ENCODE measurements at places on chromosomes 2 and 18.

DNA sequence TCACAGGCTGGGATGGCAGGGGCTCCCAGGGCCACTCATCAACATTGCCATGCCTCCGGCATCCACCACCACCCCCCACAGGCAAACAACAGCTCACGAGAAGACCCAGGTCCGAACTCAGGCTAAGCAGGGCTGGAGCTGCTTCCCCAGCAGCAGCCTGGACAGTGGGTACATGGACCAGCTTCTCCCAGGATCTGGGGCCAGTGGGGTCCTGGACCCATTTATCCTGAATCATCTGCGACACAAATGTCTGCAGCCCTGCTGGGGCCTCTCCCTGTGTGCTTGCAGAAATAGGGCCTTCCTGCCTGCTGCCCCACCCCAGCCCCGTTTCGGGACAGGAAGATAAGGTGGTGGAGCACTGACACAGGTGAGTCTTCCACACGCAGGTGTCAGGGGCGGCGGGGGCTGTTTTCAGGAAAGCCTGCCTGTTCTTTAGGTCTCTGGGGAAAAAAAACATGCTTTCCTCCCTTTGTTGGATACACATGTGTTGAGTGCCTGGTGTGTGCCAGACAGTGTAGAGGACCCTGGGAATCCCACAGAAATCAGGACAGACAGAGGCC is 4.5 kb downstream of the PRLH start:
- no peak for DNase-seq

DNA sequence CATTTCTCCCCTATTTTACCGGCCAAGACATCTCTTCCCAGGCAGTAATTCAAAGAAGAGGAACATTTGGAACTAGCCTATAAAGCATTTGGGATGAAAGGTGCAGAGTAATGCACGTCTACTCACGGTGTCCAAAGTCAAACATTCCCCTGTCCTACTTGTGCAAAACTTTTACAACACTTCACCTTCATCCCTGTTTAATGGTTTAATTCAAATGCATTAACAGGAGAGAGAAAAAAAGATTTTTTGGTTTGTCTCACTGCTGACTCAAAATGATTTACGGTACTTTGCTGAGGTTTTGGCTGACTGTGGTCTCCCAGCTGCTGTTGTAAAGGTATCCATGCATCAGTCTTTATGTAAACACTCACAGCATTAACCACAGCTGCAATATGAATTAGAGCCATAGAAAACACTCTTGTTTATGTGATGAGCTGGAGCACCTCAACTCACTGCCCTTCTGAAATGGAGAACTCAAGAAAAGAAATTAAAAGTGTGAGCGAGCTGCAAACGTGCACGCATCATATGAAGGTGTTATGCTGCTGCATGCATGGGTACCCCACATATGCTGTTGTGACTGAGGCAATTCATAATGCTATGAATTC is 220.5 kb downstream of the PIEZO2 start:
- no peak for DNase-seq

- DNase-seq: no peak
Measured at GRCh38 chr2:66436581-66437001, 1.7 kb downstream of the MEIS1 start.

- no peak for DNase-seq
Measured at GRCh38 chr2:208222351-208222750, 32.5 kb downstream of the IDH1 start.

DNA sequence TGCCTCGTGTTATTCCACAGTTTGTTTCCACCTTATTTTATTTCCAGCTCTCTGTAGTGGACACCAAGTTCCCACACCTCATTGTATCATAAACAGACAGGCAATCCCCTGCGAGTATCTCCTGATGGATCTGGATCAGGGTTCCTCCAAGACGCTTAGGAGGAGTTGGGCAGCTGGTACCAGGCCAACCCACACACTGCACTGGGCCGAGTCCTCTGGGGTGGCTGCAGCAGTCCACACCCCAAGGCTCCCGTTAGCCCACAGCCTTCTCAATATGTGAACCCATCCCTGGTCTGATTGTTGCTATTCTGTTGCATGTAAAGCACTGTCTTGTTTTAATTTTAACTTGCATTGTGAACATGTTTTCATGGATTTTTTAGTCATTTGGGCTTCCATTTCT is 178.8 kb upstream of the RAB6C start:
- no peak for DNase-seq

GRCh38 chr18:61889541-61889940 is 3.3 kb downstream of the RNF152 start:
- no peak for DNase-seq

DNA sequence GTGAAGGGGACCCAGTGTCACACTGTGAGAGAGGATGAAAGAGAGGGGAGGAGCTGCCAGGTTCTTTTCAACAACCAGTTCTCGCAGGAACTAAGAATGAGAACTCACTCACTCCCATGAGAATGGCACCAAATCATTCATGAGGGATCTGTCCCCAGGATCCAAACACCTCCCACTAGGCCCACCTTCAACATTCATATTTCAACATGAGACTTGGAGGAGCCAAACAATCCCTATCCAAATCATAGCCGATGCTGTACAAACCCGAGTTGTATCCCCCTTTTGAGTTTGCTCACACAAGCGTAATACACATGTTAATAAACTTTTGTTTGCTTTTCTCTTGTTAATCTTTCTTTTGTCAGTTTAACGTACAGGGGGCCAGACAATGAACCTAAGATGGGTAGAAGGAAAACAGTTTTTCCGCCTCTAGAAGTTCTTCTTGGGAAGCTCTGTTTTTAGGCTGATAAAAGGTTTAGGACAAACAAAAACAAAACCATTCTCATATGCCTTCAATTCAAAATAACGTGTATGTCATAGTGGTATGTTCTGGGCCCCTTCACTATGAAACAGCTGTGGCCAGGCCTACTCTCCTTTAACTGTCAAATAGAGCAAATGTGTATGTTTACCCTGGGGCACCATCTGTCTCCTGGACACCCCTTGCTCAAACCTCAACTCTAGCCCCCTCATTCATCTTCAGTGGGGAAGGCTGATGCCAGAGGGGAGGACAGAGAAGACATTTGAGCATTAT is 9.1 kb upstream of the TMEM37 start:
- no peak for DNase-seq

DNA sequence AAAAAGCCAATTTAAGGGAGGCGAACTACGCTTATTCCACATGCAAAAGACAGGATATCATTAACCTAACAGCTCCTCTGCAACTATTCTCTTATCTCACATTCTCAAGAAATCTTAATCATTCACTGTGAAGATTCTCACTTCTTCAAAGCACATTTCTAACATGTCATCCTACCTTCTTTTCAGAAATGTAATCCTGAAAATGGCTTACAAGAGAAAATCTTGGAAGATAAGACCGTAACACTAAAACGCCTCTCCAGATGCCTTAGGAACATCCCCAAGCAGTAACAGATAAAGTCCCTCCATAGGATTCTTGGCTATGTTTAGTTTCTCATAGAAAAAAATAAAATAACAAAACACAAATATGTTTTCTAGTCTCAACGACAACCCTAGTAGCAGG is 373.9 kb upstream of the CNTNAP5 start:
- DNase-seq: no peak

- DNase-seq: no peak
Measured at GRCh38 chr18:22303927-22304326, 113.8 kb downstream of the CTAGE1 start.

DNA sequence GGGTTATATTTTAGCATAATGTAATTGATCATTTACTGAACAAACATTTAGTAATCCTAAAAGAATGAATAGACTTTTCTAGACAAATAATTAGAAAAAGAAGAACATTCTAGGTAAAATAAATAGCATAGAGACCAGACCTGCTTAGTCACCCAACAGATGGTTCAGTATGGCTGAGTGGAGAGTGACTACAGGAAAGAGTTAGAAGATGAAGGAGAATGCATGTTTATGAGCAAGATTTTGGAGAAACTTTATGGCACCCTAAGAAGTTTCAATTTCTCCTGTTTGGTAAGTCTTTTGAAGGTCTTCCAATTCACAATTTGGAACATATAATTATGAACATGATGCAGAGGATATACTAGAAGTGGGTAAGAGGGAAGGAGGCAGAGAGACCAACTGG is 32.9 kb downstream of the FAP start:
- no peak for DNase-seq

DNA sequence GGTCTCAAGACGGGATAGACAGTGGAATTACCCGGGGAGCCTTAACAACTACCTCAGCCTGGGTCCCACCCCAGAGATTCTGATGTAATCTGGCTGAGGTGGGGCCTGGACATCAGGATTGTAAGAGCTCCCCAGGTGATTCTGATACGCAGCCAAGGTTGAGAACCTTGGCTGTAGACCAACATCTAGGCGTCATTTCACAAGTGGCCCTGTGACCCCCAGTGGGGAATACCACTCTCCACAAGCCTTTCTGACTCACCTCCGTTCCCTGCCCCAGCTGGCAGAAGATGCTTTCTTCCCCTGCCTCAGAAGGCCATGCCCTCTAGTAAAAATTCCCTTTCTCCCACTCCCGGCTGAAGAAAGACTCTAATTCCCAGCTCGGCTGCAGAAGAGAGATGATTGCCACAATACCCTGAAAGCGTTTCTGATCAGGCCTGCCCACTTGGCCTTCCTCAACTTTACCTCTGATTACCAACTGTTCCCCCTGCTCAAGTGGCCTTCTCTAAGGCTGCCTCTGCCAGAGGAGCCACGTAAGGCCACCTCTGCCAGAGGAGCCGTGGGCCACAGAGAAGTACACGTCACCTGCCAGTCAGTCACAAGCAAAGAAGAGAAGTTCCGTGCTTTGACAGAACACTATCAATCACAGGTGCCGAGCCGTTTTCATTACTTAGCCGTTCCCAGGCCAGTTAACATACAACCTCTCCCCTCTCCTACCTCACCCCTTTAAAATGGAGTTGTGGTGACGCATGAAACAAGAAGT is 116.8 kb upstream of the PKDCC start:
- no peak for DNase-seq

DNA sequence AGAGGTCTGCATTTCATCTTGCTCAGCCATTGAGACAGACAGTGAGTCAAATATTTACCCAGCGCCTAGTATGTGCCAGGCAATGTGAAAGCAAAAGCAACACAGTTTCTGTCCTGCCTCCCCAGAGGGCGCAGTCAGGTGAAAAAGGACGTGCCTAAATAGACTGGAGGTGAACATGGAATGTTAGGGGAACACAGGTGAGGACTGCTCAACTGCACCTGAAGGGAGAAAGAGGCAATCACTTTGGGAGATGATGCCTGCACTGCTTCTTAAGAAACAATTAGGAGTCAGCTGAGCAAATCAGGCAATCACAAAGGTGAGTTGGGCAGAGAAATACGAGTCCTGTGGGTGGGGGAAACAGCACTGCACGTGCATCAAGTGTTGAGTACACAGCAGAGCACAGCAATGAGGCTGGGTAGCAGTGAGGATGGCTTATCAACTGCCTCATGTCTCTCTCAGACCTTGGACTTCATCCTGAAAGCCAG is 218.3 kb upstream of the SMAD7 start:
- no peak for DNase-seq

DNA sequence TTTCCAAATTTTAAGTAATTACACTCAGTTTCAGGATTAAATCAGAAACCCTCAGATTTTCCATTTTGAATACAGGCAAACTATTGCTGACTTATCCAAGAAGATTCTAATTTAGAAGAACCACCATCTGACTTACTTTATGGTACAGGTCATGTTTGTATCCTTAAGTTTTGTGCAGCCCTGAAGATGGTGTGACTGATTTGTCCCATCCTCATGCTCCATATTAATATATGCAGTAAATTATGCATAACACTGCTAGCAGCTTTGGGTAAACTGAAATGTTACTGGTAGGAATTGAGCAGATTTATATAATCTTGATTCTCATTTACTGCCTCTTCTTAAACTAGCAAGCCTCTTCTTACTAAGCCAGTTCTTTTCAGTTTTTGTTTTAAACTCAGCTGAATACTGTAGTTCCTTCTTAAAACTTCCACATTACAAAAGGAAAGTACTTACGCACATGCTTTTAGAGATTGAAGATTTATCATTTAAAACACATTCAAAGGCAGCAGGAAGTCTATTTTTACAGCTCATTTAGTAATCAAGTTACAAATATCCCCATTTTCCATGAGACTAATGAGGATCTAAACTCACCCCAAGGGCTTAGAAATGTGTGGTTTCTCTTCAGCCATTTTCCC is 25.7 kb downstream of the MEX3C start:
- no peak for DNase-seq

- no peak for DNase-seq
Measured at GRCh38 chr18:72846736-72847533, 20.9 kb downstream of the NETO1 start.

GRCh38 chr2:157459486-157459885 is 15.6 kb upstream of the CYTIP start:
- no peak for DNase-seq

DNA sequence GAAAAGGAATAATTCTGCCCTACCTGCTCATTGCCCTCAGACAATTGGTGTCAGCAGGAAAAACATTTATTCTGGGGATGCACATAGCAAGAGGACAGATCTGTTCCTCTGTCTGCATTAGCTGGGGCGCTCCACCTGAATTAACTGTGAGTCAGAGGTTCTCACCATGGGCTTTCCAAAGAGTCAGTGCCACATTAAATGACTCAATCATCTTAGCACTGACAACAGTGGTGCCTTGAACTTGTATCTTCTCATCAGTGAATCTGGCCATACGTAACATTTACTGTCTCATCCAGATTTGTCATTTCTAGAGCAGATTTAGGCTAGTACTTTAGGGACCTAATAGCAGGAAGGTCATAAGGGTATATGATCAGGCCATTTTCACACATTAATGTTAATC is 358.1 kb upstream of the CRIM1 start:
- DNase-seq: no peak

DNA sequence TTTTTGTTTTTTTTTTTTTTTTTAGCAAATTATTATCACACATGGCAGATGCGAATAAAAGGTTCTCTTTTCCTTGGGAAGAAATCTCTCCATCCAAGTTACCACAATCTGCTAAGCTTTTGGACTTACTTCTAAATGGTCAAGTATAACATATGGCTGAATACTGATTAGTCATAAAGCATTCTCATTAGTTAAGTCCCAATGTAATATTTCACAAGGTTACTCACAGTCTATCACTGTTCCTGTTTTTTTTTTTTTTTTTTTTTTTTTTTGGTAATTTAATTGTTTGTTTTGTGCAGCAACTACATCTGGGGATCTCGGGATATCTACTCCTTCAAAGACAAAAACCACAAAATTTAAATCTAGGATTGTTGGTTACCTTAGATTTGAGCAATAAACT is 771.7 kb downstream of the CPS1 start:
- DNase-seq: no peak

- DNase-seq: no peak
Measured at GRCh38 chr2:15412779-15413178, 148.4 kb downstream of the NBAS start.

DNA sequence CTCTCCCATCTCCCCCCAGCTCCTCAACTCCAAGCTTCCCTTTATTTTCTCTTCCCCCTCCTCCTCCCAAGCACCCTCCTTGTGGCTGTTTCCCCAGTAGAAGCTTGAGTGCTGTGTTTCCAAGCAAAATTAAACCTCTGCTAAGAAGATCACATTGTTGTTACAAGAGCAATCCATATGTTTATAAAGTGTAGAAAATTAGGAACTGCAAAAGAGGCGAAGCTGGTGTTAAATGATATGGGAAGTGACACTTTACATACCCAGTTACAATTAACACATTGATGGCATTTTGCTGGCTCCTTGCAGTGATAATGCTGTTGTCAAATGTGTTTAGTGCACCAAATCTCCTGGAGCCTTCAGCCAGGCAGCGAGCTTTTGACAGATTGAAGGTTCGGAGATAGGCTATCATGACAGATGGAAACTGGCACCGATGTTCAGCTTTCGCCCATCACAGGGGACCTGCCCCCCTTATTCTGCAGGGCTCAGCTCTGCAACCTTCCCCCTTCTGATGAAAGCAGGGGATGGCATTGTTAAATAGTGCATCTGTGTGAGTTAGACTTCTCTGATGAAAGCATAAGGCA is 259.8 kb upstream of the ATP5MC3 start:
- no peak for DNase-seq

- DNase-seq: no peak
Measured at GRCh38 chr18:31162825-31163435, at the start of gene DSC1. Gene DSC1 (minus strand): TSS chr18:31162856. CDS start chr18:31162594, 262 bp downstream.
